ENCODE measurements at places on chromosomes 16 and 17.

DNA sequence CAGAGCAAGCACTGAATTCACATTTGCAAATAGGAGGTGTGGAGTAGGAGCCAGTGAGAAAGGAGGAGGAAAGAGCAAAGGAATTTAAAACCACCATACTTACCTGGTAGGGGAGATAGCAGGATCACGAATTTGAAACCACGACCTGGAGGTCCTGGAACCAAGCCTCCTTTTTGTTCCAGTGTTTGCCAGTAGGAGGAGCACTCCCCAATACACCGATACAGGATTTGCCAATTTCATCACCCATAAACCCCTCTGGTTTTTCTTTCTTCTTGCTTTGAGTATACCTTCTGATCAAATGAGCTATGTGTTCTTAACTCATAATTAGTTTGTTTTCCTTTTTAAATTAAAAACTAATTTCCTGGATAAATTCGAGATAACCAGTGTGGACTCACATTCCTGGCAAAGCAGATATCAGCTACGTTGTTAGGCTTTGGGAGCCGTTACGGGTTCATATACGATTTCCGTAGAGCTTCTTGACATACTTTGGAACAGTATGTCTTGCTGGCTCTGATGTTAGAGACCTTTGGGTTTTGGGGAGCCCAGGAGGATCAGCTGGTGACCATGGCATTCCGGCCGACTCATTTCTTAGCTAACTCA, 22.7 kb downstream of the BCO1 start:
- no peak for DNase-seq

GRCh38 chr16:62298600-62298999, 262.4 kb upstream of the CDH8 start:
- DNase-seq = no peak

GRCh38 chr17:34996422-34997285, 16.3 kb downstream of the LIG3 start:
- DNase-seq = no peak

- DNase-seq = no peak
Measured at GRCh38 chr17:31328160-31328535, 6.7 kb upstream of the EVI2A start.

GRCh38 chr16:69511651-69512050, 54.1 kb upstream of the NFAT5 start:
- DNase-seq = no peak

DNA sequence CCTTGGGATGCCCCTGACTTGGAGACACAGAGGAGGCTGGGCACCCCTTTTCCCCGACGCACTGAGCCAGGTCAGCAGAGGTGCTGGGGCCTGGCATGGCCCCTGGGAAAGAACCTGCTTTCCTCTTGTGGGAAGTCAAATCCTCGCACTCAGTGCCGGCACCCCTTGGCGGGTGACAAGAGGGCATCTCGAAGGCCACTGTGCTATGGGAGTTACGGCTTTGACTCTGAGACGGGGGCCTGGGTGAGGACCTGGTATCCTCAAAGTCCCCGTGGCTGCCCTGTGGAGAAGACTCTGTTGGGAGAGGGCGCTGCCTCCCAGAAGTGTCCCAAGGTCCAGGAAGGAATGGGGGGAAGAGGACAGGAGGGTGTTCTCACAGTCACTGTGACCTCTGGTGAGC, 117.0 kb downstream of the METRNL start:
- DNase-seq = peak; percentile 39
